ENCODE measurements at places on chromosomes 5 and 9.

DNA sequence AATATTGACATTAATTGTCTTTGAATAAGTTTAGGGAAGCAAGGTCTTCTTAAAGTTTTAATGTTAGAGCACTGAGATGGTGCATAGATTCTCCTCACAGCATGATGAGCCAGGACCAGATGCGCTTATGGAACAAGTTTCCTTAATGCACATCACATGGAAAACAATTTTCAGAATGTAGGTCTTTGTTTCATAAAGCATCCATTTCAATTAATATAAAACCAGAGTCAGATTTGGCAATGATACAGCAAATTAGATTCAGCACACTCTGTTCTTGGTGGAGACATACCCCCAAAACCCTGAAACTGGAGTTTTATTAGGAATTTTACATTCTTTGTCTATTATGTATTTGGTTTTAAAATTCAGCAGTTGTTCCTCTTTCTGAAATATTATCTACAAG is 402.1 kb upstream of the SEMA6A start:
- no peak for DNase-seq

DNA sequence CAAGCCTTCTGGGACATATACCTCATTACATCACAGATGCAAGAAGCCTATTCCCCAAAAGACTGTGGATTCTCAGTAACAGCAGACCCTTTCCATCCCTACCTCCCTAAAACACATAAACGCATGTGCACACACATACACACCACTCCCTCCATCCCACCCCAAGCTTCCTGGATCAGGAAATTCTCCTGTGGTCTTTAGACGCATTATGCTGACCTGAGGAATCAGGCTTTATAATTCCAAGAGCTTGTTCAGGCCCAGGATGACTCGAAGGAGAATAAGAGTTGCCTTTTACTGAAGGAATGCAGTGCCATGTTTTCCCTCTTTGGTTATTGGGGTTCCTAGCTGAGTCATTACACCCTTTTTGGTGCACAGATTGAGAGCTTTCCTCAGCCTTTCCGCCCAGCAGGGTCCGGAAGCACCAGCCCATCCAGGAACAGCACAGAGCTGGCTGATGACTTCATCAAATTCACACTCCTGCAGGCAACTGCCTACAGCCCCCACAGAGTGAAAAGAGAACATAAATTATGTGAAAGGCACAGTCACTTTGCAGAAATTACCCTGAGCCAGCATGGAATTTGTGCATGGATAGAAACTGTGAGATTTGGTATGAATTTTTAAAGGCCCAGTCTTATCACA is 385.0 kb upstream of the TRPC7 start:
- no peak for DNase-seq

DNA sequence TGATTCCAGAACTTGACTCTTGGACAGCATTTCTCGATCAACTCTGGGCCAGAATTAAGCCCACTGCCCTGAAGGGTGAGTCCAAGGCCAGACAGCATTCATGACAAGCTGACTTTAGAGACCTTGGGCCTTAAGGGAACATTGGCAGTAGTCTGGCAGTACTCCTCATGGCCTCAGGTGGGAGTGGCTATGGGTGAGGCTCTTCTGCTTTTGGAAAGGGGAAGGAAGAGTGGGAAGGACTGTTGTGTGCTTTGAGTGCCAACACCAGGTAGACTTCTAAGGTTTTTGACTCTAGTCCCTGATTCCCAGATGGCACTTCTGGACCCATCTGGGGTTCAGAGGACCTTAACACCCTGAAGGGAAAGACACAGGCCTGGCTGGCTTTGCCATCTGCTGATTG is 530.4 kb downstream of the ACTL7B start:
- DNase-seq: no peak

DNA sequence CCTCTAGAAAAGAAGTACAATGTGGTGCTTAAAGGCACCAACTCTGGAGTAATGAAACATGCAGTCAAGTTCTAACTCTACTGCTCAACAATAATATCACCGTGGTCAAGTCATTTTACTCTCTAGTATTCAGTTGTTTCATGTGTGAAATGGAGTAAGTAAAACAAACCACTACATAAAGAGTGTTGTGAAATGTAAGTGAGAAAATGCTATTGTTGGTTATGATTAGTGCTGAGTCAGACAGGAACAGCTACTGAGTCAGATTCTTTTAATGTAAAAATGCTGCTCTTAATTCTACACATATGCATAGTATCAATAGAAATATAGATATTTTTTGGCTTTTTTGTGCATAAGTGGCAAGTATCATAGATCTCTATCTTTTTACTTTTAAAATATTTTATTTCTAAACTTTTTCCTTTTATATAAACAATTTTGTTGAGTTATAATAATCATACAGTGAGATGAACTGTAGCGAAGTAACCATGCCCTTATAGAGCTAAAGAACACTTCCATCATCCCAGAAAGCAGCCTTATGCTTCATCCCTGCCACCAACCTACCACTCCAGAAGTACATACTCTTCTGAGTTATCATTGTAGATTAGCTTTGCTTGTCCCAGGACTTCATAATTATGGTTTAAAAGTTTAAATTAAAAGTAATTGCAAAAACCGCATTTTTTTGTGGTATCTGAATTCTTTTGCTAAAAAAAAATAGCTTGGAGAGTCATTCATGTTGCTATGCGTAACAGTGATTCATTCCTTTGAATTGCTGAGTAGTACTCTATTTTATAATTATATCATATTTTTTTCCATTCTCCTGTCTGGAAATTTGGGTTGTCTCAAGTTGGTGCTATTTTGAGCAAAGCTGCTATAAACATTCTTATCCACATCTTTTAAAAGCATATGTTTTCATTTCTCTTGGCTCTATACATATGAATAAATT is 548.2 kb upstream of the CLINT1 start:
- no peak for DNase-seq

- no peak for DNase-seq
These were observed 64.6 kb upstream of the KLF9 start for GRCh38 chr9:70478963-70479641.

GRCh38 chr5:35145691-35146317 is 84.5 kb downstream of the PRLR start:
- no peak for DNase-seq

GRCh38 chr5:151251001-151251551 is 1.9 kb upstream of the GM2A start:
- DNase-seq: no peak

DNA sequence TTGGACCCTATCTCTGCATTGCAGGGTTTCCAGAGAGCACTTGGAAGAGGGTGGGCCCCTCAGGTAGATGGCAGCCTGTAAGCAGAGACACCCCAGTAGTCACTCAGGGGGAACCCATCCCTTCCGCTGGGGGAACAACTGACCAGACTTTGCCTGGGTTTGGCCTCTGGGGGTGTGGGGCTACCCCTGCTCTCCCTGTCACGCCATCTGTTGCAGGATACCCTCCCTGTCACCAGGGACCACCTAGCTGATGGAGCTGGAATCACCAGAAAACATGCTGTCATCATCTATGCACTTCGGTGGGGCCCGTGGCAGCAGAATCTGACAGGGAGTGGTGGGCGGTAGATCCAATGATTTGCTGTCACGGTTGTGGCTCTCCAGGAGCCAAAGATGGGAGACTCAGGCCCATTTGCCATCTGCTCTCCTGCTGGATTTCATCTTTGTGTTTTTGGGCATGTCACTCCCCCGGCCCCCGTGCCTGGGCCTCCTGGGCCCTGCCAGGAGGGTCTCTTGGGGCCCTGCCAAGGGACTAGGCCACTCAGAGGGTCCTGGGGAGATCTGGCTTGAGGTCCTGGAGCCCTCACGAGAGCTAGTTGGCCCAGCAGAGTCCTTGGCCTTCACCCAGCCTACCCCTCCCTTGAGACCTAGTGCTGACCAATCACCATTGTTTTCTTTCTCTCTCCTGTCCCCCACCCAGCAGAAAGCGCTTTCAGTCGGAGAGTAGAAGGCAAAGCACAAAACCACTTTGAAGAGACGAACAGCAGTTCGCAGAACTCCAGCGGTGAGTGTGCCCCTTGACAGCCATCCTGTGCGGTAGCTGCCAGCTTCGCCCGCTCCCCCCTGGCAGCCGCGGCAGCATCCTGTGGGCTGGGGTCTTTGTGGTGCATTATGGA is 45.9 kb downstream of the AMBP start:
- DNase-seq: no peak

- DNase-seq: no peak
These were observed 124.2 kb downstream of the PTTG1 start for GRCh38 chr5:160545832-160546231.

Data from NCI-H1930 (cell line).